Stimulated activated CD8-positive, alpha-beta memory T cell treated with anti-CD3 and anti-CD28 coated beads, Interleukin-4, amount 100 ng/mL, for 48 hours (primary cell): ENCODE measurements at places on chromosomes 6 and 20.

DNA sequence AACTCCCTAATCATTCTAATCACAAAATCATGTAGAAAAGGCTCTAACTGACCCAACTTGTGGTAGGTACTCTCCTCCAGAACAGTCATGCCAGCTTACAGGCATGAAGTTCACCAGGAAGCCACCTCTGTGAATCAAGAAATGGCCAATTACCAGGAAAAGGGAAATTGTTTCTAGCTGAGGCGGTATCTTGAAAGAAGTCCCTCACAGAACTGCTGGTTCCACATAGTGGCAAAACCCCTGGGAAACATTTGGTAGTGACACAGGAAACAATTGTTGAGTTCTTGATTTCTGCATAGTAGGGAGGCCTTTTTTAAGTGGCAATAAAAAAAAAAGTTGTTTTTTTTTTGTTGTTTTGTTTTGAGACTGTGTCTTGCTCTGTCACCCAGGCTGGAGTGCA lies 3.4 kb upstream of the ZHX3 start:
- no peak for DNase-seq

DNA sequence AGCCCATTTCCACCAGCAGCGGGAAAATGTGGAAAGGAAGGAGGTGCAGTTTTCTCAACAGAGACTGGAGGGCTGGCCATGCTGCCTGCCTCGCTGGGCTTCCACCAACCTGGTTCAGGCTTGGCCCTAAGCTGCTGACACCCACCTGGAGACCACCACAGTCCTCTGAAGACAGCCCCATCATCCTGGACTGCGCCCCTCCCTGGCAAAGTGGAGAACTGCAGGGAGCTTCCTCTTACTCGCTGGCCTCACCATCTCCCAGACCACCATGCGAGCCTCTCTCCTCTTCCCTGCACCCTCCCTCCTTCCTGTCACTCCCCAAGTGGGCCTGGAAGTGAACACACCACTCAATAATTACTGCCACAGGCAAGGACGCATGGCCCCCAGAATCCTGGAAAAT lies 71.5 kb downstream of the PSMG4 start:
- no peak for DNase-seq

DNA sequence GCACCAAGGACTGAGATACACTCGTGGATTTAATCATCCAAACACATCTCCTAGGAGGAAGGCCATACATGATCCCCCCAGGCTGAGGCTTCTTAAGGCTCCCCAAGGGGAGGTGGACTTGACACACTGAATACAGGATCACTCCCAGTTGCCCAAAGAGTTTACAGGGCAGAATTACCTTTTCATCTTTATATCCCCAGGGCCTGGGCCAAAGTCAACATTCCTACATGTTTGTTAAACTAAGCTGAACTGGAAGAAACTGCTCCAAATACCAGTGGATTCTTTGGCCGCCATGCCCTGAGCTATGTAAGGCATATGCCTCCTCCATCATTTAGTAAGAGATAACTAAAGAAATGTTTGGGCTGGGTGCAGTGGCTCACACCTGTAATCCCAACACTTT lies 22.2 kb upstream of the SERPINB1 start:
- DNase-seq, result no peak

DNA sequence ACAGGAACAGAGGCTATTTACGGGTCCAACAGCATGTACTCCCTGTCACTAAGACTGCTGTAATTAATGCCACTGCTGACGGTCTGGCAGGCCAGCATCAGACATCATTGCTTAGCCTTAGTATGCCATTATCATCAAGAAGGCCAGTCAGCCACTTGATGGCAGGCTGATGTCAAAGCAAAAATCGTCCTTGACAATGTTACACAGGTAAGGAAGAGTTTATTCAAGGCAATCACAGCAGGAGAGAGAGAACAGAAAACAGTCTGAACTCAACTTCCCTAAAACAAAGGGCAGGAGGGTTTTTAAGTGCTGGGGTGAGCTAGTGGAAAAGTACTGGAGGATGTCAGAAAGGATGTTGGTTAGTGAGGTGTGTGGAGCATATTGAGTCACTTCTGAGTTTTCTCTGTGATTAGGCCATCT lies 25.1 kb downstream of the FKBP1C start:
- no peak for DNase-seq

DNA sequence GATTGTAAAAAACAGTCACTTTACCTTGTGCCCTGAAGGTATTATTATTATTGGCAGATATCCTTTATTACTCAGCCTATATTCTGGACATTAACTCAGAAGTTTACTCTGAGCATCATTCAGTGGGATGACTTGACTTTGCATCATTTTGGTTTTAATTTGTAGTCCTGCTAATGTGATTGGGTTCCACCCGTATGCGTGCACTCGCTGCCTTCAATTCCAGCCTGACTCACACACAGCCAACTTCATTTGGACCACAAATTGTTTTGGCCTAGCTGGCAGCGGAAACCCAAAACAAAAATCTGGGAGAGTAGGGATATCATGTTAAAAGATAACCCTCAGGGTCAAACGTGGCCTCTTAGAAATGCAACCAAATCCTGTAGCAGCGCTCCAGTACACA lies 704.4 kb upstream of the SLC35B3 start:
- DNase-seq, result no peak

DNA sequence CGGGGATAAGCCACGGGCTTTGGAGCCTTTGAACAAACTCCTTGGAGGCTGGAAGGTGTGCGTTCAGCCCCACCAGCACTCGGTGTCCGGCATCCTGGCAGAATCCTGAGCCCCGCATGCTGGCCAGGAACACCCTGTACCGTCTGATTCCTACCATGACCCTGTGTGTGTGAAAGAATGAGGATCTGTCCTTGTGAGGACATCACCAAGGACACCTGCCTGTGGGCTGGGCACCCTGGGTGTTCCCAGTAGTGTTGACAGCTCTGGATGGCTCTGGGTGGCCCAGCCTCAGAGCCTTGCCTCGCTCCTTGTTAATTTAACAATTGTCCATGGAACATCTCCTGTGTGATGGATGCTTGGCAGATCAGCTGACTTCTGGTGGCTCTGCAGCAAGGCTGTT lies 234.3 kb downstream of the QKI start:
- DNase-seq, result no peak

- DNase-seq, result no peak
Measured at GRCh38 chr6:169157197-169158148, 96.2 kb downstream of the THBS2 start.

- DNase-seq, result no peak
Measured at GRCh38 chr6:85459224-85459901, 9.5 kb downstream of the NT5E start.

DNA sequence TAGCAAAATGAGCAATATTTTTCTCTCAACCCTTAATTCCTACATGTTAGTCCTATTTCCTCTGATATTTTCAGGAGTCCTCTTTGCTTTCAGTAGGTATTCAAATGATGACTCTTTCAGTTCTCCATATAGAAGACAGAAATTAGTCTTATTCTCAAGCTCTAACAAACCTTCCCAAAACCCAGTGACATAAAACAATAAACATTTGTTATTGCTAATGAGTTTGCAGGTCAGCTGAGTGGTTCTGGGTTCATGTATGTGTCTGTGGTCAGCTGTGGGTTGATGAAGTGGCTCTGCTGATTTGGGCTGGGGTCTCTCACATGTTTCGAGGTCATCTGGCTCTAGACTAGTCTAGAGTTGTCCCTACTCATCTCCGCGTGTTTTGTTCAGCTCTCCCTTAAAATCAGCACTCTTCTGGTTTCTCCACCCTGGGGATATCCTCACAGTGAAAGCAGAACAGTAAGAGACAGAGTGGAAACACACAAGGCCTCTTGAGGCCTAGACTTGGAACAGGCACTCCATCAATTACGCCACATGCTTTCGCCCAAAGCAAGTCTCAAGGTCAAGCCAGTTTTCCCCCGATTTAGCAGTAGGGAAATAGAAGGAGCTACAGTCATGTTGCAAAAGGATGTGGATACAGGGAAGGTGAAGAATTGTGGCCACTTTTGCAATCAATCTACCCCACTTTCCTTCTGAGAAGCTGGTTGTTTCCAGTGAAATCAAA lies 273.0 kb downstream of the PLCB1 start:
- DNase-seq, result no peak

DNA sequence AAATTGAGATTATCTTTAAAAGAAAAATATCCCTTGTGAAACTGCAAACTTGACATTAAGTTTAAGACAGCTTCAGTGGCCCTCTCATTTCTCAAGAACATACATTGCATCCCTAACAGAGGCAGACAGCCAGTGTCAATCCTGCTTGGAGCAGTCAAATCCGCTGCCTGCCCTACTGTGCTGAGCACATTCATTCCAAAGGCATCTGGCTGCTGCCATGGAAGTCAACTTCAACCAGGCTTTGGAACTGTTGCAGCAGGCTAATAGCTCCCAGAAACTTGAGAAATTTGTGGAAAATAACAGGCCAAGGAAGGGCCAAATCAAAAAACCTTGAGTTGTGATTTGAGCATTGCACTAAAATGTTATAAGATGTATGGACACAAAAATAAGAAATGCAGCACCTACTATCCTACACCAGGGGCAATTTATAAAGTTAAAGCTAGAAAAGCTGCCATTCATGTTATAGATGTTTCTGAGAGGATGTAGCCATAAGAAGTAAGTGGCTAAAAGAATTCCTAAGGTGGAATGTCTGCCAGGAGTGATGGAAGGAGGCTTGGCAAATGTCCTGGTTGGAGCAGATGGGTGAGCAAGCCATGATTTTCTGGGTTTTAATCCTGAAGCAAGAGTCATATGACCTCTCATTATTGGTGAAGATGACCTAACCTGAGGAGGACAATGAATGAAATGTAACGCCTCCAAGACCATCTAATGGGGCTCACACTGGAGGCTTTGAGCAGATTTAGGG lies 31.4 kb upstream of the HAO1 start:
- DNase-seq, result no peak

- no peak for DNase-seq
Measured at GRCh38 chr20:32344835-32345506, 13.2 kb upstream of the ASXL1 start.

DNA sequence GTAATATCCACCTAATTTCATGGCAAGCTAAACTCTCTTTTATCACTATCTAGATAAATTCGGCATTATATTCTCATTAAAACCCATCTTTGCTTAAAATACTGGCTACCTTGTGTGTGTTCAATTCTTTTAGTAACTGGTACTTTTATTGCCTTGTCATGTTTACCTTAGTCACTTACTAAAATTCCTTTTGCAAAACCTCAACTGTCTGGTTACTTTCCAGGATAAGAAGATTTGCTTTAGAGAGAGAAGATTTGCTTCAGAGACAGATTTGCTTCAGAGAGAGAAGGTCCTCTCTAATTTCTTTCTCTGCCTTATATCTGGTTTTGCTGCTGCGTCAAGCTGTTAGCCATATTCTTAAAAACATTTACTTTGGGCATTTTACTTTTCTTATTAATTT lies 151.5 kb upstream of the MLIP start:
- DNase-seq, result no peak

GRCh38 chr6:12717356-12717755 lies 789 bp downstream of the PHACTR1 start:
- DNase-seq, result no peak

DNA sequence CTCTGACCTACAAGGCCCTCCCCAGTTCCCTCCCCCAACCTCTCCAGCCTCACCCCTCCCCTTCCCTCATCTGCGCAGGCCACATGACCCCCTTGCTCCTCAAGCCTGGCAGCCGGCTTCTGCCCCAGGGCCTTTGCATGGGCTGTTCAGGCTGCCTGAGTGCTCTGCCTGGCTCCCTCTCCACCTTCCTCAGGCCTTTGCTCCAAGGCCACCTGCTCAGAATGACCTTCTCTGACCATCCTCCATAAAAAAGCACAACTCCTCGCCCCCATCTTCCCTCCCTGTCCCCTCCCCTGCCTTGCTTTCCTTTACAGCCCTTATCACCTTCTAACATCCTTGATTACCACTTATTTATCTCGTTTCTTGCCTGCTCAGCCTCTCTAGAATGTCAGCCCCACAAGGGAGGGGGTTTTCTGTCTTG lies 38.7 kb downstream of the SPDEF start:
- DNase-seq, result no peak

- no peak for DNase-seq
Measured at GRCh38 chr20:17023806-17024205, 203.0 kb upstream of the PCSK2 start.

DNA sequence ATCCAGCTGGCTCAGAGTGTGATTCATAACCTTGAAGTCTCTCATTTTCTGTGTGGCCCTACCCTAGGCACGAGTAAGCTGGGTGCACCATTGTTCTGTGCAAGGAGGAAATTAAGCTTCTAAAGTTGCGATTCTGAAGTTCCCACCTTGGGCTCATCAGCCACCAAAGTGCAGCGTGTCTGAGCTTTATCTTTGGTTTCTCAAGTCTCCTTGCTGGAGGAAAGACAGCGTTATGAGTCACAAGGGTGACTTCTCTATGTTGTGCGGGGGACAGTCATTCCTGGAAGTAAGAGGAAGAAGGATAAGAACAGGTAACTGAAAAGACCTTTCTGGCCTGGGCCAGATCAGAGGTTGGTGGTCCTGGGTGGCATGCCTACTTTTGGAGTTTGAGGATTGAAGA lies 16.8 kb downstream of the MRAP2 start:
- DNase-seq, result no peak

DNA sequence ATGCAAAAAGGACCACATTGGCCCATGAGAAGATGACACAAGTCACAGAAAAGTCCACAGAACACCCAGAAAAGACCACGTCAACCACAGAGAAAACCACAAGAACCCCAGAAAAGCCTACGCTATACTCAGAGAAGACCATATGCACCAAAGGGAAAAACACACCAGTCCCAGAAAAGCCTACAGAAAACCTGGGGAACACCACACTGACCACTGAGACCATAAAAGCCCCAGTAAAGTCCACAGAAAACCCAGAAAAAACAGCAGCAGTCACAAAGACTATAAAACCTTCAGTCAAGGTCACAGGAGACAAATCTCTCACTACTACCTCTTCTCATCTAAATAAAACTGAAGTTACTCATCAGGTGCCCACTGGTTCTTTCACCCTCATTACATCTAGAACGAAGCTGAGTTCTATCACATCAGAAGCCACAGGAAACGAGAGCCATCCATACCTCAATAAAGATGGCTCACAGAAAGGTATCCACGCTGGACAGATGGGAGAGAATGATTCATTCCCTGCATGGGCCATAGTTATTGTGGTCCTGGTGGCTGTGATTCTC lies 11.2 kb downstream of the MUCL3 start:
- no peak for DNase-seq

- DNase-seq, result no peak
Measured at GRCh38 chr20:58196402-58197184, 31.9 kb downstream of the ANKRD60 start.
